A549 (cell line): ENCODE measurements at places on chromosomes 3 and 15.

DNA sequence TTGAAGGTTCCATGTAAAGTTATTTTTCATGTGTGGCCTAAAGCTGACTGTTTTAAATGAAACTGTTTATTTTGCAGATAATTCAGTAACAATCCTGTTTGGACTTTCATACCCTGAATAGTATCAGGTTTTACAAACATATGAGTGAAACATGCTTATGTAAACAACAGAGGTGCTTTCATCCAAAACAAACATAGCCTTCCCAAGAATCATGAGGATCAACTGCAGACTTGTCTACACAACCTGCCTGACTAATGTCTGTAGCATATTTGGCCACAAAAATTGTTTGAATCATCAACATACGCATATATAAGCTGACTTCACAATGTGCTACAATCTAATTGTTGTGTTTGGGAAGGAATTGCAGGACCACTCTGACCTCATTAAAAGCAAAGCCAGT, 190.4 kb downstream of the DIPK2A start:
- peak; percentile 12 for DNase-seq

GRCh38 chr3:46471371-46471914, 6.7 kb upstream of the LTF start:
- DNase-seq: no peak

GRCh38 chr3:78116874-78117273, 1077.0 kb downstream of the ROBO2 start:
- DNase-seq: no peak

- DNase-seq: no peak
These were observed 161.7 kb downstream of the CD47 start for GRCh38 chr3:107929088-107929487.

- DNase-seq: no peak
These were observed 82.2 kb downstream of the SRGAP3 start for GRCh38 chr3:9167222-9167621.

- peak; percentile 78 for DNase-seq
These were observed 28.8 kb downstream of the LYSMD4 start for GRCh38 chr15:99704444-99704838.

GRCh38 chr3:127491323-127491722, 99.2 kb downstream of the TPRA1 start:
- no peak for DNase-seq

GRCh38 chr3:3087279-3087678, 22.9 kb downstream of the IL5RA start:
- DNase-seq: no peak

GRCh38 chr3:86867982-86868381, 123.0 kb downstream of the VGLL3 start:
- no peak for DNase-seq

- no peak for DNase-seq
These were observed 6.5 kb upstream of the VPS8 start for GRCh38 chr3:184805351-184806038.

DNA sequence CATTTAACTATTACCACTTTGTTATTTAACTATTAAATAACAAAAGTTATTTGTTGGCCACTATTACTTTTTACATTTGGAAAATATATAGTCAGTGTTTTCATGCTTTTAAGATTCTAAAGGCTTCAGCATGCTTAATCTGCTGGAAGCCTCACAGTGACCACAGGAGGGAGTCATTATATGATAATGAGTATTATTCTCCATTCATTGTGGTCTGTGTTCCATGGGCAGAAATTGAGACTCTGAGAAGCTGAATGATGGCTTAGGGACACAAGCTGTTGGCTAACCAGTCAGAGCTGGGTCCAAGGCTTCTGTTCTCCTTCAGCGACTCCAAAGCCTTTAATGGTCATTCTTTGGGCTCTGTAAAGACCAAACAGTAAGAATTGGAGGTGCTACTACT, 64.7 kb downstream of the BFSP2 start:
- DNase-seq: peak; percentile 24

DNA sequence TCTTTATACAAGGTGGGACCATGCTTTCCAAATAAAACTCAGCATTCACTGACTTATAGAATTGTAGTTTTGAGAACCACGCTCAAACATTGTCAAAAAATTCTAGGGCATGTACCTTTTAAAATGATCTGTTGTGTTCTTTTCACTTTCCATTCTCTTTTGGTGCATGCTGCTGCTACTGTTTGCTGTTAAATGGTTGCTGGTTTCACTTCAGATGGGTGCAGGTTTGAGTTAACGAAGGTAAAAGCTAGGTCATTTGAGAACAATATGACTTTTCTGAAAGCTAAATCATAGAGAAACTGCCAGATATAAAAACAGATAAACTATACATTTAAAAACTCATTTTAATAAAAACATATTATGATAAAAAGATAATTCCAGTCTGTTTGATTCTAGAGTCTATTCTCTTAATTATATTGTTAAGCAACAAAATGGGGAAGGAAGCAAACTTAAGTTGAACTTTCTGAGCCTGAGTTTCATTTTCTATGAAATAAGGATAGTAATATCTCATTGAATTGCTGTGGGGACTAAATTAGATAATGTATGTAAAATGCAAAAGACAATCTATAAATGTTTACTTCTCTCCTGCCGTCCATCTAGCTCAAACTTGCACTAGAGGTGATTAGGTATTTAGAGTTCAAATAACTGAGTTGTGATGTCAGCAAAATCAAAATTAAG, 82.4 kb downstream of the OXSM start:
- DNase-seq: no peak

- DNase-seq: no peak
These were observed 184.7 kb downstream of the RAB11A start for GRCh38 chr15:66053991-66054390.

DNA sequence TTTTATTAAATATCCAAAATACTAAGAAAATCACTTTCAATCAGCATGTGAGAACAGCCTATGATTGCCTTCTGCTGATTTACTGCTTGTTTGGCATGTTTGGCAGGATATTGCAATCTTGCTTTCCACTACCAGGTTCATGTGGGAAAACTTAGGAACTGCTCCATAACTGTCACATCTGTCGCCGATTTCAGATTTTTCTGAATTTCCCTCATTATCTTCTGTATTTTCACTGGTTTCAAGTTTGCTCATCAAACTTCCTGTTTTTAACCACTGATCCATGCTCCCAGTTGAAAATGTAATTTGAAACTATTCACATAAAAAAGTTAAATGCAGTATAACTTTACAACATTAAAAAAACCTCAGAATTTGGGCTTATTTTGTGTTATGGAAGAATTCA, 93.0 kb downstream of the NFKBIZ start:
- no peak for DNase-seq

GRCh38 chr15:48759921-48760320, 50.9 kb downstream of the CEP152 start:
- no peak for DNase-seq

- DNase-seq: no peak
These were observed 59.0 kb upstream of the ACKR4 start for GRCh38 chr3:132538072-132538471.

DNA sequence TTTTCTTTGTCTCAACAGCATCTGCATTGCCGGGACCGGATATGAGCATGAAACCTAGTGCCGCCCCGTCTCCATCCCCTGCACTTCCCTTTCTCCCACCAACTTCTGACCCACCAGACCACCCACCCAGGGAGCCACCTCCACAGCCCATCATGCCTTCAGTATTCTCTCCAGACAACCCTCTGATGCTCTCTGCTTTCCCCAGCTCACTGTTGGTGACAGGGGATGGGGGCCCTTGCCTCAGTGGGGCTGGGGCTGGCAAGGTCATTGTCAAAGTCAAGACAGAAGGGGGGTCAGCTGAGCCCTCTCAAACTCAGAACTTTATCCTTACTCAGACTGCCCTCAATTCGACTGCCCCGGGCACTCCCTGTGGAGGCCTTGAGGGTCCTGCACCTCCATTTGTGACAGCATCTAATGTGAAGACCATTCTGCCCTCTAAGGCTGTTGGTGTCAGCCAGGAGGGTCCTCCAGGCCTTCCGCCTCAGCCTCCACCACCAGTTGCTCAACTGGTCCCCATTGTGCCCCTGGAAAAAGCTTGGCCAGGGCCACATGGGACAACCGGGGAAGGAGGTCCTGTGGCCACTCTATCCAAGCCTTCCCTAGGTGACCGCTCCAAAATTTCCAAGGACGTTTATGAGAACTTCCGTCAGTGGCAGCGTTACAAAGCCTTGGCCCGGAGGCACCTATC, 5.0 kb downstream of the NUTM1 start:
- no peak for DNase-seq

DNA sequence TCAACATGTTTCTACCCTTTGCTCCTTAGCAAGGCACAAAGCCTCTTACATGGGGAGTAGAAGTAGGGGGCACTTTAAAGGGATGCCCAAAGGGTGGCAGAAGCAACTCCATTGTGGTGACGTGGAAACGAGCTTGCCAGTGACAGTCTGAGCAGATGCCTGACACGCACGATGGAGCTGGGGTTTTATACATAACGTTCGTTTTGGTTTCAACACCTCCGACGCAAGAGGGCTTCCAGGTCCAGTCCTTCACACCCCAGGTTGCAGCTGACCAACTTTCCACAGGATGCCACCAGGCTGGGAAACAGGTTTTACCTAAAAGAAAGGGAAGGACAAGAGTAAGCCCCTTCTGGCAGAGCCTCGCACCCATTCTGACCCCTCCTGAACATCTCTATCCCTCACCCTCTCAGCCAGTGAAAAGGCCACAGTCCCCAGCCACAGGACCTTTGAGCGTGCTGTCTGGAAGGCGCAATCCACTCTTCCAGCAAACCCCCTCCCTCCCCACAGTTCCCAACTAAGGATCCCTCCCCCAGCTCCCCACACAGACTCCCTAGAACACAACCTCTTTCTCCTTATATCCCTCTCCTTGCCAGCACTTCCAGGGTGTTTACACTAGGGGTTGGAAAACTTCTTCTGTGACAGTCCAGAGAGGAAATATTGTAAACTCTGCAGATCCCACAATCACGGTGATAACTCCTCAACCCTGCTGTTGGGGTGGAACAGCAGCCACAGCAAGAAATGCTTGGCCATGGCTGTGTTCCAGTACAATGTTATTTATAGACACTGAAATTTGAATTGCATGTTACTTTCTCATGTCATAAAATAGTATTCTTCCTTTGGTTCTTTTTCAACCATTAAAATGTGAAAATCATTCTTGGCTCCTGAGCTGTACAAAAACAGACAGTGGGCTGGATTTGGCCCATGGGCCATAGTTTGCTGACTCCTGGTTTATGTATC, 36.2 kb downstream of the FAM174B start:
- no peak for DNase-seq

- no peak for DNase-seq
These were observed 86.9 kb upstream of the PRR23E start for GRCh38 chr3:127106053-127106452.
